NCI-H1105 treated with DMSO at 0.1 percent for 48 hours (cell line): ENCODE measurements at places on chromosomes 13 and 19.

DNA sequence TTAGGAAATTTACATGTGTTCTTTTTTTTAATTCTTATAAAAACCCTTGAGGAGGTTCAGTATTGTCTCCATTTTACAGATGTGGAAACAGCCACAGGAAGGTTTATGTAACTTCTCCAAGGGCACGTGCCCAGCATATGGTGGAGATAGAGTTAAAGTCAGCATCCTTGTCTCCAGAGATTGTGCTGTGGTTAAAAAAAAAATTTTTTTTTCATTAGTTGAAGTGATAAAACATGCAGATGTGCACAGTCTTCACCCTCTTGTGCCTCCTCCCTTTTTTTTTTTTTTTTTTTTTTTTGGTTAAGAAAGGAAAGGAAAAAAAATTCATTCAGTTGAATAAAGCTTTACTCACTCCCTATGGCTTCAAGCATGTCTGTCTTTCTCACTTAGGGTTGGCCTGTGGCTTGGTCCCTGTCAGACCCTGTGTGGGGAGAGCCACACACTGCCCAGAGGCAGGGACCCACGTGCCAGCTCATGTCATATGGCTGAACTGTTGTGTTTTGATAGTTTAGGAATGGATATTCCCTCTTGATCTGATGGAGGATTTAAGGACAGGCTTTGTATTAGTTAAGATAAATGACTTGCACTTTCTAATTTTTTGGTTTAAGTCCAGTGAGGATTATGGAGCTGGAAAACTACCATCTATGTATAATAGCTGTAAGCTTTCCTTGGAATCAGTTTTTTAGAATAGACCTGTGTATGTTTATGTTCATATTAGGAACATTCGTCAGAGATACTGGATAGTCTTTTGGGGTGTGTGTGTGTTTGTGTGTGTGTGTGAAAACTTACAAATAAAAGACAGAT lies 19.3 kb downstream of the RNASEH2B start:
- DNase-seq = no peak

DNA sequence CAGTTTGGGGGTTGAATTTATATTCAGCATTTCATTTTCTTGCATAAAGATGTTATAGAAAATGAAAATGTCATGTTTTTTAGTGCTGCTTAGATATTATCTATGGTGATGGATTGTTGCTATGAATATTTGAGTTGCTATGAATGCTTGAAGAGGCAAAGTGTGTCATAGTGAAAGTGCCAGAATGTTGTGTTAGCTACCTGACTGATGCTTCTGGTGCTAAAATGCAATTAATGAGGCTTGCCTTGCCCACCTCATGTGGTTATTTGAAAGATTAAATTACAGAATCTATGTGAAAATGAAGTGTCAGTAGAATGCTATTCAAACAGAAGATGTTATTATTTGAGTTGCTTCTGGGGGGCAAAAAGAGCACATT lies 62.7 kb upstream of the MYCBP2 start:
- no peak for DNase-seq

DNA sequence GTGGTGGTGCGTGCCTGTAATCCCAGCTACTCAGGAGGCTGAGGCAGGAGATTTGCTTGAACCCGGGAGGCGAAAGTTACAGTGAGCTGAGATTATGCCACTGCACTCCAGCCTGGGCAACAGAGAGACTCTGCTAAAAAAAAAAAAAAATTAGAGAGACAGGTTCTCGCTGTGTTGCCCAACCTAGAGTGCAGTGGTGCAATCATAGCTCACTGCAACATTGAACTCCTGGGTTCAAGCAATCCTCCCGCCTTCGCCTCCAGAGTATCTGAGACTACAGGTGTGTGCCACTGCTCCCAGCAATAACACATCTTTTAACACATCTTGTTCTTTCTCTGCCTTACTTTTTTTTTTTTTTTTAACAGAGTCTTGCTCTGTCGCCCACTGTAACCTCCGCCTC lies 32.7 kb downstream of the CLEC17A start:
- no peak for DNase-seq

GRCh38 chr19:28377077-28377476 lies 835.9 kb downstream of the UQCRFS1 start:
- DNase-seq = no peak

- DNase-seq = peak; percentile 57
These were observed 4.3 kb upstream of the DACH1 start for GRCh38 chr13:71871176-71871754.

DNA sequence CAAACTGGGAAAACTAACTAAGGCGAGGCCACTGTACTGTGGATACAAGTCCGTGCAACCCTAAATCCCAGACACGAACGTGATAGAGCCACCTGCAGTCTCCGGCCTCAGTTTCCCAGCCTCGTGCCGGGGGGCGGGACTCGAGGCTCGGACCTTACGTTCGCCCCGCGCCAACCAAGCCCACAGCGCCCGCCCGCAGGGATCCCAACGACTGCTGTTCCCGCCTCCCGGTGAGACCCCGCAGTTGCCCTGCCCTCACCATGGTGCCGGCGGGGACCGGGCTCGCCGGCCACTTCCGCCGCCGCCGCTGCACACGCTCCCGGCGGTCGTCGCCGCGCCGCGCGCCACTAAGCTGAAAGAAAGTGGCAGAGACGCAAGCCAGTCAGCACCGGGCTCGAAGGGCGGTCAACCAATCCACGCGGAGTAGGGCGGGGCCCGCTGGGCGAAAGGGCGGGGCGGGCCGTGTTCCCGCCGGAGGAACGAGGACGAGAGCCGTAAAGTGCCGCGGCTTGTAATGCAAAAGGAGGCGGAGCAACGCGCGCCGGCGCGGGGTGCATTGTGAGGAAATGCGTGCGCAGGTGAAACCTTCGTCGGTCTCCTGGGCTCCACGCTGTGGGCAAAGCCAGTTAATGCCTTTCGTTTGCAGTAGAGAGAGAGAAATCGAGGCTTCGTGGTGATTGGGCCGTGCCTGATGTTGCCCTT lies at the start of gene LSM4:
Gene LSM4 (minus strand): TSS at position 318 of the 702 bp plus-strand sequence. CDS start 56 bp downstream, at position 262.
- peak; percentile 99 for DNase-seq

DNA sequence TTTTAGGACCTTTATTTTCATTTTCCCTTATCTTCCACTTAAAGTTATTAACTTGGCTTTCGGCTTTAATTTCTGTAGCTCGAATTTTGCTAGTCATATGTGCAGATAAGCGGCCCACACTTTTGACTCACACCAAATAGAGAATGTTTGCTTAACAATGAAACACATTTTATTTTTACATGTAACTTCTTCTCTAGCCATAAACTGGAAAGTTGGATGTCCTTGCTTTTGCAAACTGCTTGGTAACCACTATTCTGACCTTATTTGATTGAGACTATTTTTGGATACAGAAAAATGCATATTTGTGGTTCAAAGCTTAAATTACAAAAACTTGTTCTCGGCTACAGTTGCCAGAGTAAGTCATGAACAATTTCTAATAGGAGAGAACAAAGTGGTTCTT lies 600.0 kb downstream of the KCTD12 start:
- no peak for DNase-seq

GRCh38 chr13:26785838-26786630 lies 25.4 kb upstream of the GPR12 start:
- DNase-seq = peak; percentile 33

DNA sequence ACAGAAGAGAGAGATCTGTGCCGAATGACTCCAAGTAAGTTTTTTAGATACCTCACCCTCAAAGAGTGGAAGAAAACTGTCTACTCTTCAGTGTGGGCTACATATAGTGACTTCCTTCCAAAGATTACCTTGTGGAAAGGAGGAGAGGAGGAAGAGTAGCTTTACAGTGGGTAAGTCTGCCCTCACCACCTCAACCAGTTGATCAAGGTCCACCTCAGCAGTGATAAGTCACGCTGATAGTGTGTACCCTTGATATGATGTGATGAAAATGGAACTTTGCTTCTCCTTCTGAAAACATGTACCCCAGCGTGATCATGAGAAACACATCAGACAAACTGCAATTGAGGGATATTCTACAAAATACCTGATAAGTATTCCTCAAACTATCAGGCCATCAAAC lies 20.6 kb downstream of the KLF5 start:
- DNase-seq = no peak

DNA sequence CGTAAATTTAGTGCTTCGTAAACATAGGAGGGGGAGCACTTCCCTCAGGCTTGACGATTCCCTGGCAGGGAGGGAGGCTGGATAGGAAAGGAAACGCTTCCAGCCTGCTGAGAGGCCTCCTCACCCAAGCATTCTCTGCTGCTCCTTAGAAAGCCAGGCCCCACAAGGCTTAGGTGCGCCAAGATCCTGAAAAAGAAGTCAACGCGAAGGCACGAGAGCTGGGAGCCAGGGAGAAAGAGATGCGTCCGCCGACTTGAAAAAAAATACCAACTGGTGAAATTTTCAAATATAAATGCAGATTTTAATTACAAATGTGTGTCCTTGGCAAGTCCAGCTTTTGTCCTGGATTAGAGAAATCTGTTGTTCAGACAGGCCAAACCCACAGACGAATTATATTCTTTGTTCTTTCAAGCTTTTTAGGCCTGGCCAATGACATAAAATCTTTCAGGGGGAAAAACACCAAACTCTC lies 64.0 kb downstream of the ALOX5AP start:
- DNase-seq = no peak

DNA sequence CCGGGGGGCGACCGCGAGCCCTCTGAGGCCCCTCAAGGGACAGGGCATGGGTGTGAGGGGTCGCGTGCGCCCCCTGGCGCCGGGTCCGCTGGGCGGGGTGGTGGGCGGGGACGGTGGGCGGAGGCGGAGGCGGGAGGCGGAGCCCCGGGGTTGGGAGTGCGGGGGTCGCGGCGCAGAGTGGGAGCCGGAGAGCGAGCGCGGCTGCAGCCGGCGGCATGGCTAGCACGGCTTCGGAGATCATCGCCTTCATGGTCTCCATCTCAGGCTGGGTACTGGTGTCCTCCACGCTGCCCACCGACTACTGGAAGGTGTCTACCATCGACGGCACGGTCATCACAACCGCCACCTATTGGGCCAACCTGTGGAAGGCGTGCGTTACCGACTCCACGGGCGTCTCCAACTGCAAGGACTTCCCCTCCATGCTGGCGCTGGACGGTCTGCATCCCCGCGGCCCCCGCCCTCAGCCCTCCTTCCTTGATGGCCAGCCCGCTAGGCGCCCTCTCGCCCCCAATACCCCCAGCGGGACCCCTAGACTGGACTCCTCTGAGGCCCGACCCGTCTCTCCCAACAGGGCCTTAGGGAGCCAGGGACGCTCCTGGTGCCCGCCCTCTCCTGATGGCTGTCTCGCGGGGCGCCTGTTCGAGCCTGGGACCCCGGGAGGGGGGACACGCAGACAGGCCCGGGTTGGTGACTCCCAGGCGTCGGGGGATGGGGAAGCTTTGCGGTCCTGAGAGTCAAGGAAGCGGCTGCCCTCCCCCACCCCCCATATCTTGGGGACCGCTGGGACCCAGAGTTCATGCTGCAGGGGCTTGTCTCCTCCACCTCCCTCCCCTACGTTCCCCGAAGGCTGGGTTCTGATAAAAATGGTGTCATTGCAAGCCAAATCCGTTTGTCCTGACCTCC lies at the start of gene CLDN10:
Gene CLDN10 (plus strand): TSS at position 182 of the 903 bp plus-strand sequence. CDS start 34 bp downstream, at position 216.
- no peak for DNase-seq

- no peak for DNase-seq
These were observed 133.4 kb downstream of the LACC1 start for GRCh38 chr13:44012910-44013757.

- no peak for DNase-seq
These were observed 3.7 kb downstream of the TMC4 start for GRCh38 chr19:54169149-54169740.

GRCh38 chr19:927351-927779 lies 1.5 kb downstream of the ARID3A start:
- no peak for DNase-seq

GRCh38 chr13:98609756-98610155 lies 32.8 kb upstream of the STK24 start:
- DNase-seq = no peak

DNA sequence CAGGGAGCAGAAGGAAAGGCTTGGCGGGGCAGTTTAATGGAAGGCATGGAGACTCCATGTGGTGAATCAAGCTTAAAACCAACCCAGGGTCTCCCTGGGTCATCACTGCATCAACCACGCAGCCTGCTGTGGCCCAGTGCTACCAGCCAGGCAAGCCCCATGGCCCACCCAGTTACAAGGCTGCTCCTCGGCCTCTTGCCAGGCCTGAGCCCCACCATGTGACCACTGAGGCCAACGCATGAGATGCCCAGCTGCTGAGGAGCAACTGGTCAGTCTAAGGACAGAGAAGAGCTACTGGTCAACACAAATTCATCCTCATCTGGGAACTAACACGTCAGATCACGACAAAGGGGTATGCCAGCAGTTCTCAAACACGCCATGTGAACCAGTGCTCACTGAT lies 15.4 kb upstream of the KPTN start:
- DNase-seq = no peak

- no peak for DNase-seq
These were observed 66.3 kb downstream of the TBC1D4 start for GRCh38 chr13:75415694-75416093.

GRCh38 chr13:59744747-59745391 lies 418.9 kb downstream of the DIAPH3 start:
- no peak for DNase-seq

GRCh38 chr13:21232599-21232998 lies 56.1 kb downstream of the MRPL57 start:
- no peak for DNase-seq

- no peak for DNase-seq
These were observed 55.9 kb downstream of the STARD13 start for GRCh38 chr13:33229446-33230177.

DNA sequence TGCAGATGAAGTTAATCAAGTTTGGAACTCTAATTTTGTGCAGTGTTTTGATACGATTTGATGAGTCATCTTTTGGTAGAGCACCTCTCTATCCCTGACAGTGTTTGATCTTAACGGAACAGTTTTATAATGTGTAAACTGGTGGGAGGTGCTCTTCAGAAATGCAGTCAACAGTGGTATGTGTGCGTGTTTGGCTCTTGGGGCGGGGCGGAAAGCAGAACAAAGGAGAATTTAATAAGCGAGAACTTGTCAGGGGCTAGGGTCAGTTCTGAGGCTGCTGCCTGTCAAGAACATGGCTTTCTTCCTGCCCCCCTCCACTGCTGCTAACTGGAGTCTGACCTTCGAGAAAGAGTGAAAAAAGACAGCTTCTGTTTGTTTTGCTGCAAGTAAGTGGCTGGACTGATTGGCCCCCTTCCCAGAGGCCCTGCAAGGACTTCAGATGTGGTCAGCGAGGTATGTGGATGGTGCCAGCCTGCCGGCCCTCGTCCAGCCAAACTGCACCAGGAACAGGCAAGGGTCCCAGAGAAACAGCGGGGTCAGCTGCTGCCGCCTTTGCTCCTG lies 40.8 kb downstream of the BBC3 start:
- DNase-seq = no peak

GRCh38 chr13:49503951-49504350 lies 8.2 kb downstream of the PHF11 start:
- DNase-seq = no peak

DNA sequence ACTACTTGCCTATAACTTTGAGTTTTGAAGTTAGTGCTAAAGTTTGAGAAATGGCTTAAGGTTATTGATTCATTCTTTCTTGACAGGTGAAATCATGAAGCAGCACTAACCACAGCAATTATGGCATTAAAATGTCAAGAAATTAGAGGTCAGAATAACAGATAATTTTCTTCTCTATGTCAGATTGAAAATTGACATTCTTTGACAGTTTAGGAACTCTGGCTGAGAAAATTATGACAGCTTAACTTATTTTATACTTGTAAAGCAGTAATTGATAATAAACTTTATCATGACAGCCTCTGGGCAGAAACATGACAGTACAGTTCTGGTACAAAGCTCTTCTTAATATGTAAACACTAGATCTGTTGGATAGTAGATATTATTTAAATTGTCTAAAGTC lies 155.2 kb upstream of the MAB21L1 start:
- no peak for DNase-seq
